ENCODE measurements at places on chromosomes 12 and 14.
A peak's percentile ranks its signal among the peaks of the same experiment; 100 is the strongest.

DNA sequence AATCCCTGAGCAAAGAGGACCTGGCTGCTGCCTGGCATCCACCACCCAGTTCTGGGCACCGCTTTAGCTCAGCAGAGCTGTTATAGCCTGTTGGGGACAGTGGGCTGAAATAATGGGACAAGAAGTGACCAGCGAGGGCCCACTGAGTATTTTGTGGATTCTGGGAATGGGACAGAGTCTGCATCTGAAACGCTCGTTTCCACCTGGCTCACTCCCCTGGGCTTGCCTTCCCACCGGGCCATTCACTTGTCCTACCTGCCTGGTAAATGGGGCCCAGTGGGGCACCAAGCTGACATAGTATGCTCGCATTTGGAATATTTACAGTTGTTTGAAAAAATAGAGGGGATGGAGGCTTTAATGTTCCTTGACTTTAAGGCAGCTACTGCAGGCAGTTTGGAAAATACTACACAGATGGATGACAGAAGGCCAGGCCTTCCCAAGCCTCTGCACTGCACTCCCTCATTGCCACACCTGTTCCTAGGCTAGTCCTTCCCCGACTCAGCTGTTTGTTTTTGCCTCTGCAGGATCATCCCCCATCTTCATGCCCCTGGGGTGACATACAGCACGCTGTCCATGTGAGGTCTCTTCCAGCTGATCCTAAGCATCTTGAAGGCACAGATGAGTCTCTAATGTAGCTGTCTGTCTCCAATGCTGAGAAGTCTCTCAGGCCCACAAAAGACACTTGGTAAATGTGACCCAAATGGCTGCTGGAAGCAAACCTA is 61.3 kb upstream of the DICER1 start:
- no peak for DNase-seq

GRCh38 chr12:2575245-2575644 is 219.5 kb upstream of the FKBP4 start:
- no peak for DNase-seq

- no peak for DNase-seq
Observed at GRCh38 chr12:31785318-31785717, 56.5 kb upstream of the AMN1 start.

DNA sequence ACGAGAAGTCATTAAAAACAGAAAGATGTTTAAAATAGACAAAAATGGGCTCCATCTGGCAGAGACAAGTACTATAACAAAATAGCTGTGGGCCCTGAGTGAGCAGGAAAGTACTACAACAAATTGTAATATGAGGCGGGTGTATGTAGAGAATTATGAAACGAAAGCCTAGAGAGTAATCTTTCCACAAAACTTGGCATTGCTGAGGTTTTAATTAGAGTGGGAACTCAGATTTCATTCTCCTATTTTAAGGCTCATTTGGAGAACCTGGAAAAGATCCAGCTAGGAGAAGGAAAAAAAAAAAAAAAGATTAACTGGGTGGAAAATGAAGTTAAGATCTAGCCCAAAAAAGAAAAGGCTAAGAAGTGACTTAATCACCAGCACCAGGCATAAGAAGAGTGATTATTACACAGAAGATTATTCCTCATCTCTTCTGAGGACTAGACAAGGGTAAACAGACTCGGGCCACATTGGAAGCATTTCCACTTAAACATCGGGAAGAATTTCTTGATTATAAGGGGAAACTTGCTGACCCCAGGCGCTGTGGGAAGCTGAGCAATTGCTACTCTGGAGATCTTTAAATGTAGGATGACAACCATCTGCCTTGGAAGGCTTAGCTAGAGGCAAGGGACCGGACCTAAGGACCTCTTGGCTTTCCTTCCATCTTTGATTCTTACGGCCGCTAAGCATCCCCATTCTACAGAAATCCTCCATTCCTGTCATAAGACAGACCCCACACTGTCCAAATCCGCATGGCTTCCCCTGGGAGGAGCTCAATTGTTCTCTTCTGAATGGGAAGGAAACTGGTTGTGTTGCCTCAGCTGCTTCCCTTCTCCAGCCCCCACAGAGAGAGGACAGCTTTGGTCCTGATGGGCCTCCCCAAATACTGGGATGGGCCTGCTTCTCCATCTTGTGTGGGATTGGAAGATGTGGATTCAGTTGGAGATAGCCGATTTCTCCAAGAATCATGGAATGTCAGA is 40.6 kb downstream of the IGF1 start:
- DNase-seq = no peak

DNA sequence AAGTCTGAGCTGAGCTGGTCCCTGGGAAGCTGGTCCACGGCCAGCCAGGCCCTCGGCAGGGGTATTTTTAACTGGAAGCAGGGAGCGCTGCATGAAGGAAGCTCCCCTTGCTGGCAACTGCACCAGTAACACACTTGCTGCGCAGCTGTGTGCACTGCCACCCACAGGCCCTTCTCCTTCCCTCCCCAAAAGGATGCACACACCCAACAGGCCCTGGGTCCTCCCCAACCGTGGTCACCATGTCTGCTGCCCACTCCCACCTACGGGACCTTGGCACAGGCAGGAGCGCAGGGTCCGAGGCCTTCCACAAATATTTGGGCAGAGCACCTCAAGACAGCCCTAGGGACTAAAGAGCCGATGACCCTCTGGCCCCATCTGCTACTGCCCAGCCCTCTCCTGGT is 157.0 kb upstream of the PRMT8 start:
- DNase-seq = no peak

DNA sequence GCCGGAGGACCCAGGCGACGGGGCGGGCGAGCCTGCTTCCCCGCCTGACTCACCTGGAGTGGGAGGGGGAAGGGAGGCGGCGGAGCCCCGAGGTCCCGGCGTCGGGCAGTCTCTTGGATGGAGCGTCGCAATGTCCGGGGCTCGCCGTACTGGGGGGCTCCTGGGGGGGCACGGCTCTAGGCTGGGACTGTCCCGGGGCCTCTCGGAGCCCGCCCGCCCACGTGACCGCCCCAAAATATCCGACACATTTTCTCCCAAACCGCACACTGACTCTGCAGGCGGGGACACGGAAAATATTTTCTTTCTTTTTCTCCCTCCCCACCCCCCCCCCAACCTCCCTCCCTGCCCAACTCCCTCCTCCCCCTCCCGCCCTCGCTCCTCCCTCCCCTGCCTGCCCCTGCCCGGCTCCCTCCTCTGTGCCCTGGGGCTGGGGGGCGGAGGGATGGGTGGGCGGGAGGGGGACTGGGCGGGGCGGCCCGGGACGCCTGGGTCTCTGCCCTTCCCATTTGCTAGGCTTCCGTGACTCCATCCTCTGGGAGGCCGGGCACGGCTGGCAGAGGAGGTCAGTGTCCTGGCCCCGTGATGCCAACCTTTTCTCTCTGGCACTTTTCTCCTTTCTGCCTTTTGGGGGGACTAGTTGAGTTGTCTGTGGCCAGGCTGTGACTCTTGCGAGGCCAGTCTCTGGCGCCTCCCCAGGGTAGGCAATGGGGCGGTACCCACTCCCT is at the start of gene RARG:
RARG (minus strand) TSS at position 289 of the 725 bp plus-strand sequence. CDS start 4,664 bp downstream, outside the sequence.
- DNase-seq = peak; percentile 46

- no peak for DNase-seq
Observed at GRCh38 chr12:70646850-70647249, 9.6 kb upstream of the PTPRB start.

DNA sequence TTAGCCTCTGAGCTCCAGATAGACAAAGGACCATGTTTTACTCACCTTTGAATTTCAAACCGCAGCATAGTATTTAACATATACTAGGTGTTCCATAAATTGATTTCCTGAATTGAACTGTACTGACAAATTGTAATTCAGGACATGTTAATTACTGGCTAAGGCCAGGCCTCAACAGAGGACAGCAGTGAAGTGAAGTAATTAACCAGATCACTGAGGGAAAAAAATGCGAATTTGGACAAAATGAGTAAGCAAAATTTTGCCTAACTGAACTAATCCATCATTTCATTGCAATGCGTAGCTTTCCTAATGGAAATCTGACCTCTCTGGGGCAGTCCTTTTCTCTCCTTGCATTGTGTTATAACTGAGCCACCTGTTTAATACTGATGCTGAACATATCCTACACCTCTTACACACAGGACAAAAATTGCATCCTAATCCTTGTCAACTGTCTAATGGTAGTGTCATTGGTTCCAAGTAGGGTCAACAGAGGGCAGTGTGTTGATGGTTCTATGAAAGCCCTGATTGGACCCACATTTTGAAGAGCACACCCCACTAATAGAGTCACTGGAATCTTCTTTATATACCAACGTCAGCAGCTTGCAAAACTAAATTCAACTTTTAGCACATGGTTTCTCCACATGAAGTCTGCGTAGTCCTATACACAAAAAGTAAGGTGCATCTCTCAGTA is 148.4 kb downstream of the SLC25A21 start:
- DNase-seq = no peak

- no peak for DNase-seq
Observed at GRCh38 chr12:24359418-24359817, 409.9 kb upstream of the SOX5 start.

GRCh38 chr12:131912518-131913274 is 16.4 kb upstream of the PUS1 start:
- DNase-seq = no peak

- no peak for DNase-seq
Observed at GRCh38 chr12:131348231-131348630, 362.7 kb upstream of the SFSWAP start.

- DNase-seq = no peak
Observed at GRCh38 chr14:71451501-71451900, 480.7 kb upstream of the RGS6 start.

DNA sequence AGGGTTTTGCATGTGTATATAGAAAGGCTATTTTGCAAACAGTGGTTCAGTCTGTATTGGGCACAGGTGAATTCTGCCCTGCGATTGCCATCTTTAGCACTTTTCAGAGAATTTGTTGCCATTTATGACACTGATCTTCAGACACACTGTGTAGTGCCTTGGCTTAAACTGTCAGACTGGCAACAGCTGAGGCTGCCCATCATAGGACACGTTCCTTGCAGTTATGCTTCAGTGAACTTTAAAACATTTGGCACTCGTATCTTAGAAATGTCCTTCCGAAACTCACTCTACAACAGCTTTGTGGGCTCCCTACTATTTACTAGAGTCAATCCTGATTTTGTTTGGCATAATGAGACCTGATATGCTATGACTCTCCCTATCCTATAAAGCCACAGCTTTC is 29.1 kb downstream of the AP5M1 start:
- no peak for DNase-seq

DNA sequence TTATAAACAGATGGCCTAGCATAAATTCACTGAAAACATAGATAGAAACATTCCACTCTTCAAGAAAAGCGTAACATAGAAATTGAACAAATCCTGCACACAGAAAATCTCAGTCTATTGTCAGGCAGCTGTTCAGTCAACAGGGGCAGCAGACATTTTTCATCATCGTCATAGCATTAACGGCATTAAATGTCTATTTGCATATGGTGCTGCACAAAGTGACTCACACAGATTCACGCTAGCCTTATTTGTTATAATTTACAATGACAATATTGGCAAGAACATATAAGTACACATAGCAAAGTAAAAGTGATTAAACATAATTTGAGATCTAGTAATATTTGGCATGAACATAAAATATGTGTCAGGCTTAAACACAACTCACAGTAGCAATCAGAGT is 95.7 kb downstream of the CEP128 start:
- DNase-seq = no peak

DNA sequence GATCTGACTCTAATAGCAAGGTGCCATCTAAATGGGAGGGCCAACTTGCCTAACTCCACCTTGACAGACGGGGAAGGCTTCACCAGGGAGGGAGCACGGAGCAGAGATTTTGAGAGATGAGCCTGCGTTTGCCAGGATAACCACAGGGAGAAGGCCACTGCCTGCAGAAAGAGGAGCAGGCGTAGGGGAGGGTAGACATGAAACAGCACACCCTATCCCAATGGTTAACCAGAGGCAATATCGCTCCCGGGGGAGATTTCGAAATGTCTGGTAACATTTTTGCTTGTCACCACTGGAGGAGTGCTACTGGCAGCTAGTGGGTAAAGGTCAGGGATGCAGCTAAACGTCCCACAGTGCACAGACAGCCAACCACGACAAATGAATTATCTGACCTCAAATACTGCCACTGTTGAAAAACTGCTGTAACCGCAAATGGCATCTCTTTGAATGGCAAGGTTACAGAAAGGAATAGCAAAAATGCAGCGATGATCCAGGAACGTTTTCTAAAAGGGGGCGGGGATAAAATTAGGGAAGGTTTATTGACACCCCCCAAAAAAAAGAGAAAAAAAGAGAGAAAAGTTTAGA is 126.0 kb upstream of the ATF7IP start:
- DNase-seq = no peak

DNA sequence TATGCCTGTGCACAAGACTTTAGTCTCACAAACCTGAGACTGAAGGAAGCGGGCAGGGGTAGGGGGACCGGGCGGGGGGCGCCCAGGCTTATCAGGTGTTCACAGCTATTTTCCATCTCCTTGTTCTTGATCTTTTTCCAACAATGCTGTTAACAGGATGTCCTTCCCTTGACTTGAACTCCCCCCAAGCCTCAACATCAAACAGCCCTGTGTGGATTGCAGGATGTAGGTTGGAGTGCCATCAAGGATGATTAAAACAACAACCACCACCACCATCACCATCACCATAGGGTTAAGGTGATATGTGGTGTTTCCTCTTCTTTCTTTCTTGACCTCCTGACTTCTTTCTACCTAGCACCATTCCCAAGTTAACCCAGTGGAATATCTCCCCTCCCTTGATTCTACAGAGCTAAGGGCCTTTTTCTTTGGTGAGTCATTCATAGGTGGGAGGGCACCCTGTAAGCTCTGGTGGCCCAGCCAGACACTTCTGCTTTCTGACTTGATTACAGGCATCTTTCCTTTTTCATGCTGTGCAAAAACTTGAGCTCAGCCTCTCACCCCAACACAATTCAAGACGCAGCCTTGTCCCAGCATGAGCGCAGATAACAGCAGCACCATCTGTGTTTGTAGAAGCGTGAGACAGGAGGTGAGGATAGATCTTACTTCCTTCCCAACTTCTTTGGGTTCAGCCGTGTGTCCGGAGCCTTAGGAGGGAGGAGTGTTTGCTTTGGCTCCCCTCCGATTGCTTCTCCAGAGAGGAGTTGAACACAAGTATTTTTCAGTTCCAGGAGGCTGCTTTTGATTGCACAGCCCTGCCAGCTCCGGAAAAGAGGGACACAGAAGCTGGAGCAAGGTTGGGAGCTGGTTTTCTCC is 26.8 kb downstream of the FLVCR2 start:
- no peak for DNase-seq

DNA sequence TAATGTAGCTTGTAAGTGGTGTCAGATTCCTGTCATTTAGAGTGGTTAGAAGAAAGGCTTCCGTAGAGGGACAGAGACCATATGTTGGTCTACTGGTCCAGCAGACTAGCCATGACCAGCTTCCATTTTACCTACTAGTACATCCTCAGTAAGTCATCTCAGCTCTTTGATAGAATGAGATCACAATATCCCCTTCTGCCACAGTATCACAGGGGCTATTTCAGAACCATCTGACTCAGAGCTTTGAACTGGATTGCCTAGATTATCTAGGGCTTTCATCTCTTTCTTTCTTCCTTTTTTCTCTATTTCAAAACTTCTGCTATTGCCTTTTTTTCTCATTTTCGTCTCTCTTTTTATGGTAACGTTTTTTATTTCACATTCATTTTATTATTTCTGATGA is 4.7 kb downstream of the ZDHHC17 start:
- no peak for DNase-seq
